Right forelimb (tissue), 1 donor: ENCODE measurements at places on chromosomes 12 and 14.

GRCh38 chr14:68650404-68650994, 142.4 kb downstream of the ZFP36L1 start:
- DNase-seq, result no peak

- no peak for DNase-seq
Measured at GRCh38 chr14:101823511-101824120, 62.1 kb downstream of the PPP2R5C start.

DNA sequence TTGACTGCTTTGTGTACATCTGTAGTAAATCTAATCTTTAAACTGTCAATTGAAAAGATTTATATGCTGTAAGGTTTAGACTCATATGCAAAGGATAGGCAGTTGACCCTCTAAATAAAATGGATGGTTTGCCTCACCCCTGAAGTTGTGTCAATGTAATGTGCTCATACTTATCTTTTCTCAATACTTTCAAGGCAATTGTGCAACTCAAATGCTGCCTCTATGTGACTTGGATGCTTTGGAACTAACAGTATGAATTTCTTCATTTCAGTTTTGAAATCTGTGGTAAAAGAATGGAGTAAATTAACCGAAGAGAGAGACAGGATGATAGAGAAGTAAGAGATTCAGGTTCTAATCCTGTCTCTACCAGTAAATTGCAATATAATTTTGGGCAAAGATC, 9.7 kb downstream of the PDE6H start:
- DNase-seq, result no peak

DNA sequence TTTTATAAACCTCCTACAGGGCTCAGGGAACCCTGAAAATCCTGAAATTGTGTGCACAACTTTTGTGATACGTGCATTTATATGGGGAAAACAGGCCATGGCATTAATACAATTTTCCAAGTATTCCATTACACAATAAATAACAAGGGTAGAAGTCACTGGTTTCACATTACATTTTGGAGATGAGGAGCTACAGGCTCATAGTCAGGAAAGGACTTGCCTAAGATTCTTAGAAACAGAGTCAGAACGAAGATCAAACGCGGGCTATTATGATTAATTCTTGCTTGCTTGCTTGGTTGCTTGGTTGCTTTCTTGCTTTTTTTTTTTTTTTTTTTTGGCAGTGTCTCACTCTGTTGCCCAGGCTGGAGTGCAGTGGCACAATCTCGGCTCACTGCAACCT, 16.7 kb downstream of the NOS1 start:
- no peak for DNase-seq

DNA sequence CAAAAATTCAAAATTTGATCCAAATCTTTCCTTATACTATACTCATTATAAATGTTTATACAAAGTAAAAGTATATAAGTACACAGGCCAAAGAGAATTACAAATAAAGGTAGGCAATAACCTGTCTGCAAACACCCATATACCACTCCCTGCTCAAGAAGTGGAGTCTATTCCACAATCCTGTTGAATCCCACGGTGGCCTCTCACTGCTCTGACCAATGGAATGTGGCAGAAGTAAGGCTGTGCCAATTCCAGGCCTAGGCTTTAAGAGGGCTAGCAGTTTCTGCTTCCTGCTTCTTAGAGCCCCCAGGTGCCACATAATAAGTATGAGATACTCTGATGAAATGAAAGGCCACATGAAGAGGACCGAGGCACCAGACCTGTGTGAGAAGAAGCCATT, 79.8 kb upstream of the CFL2 start:
- no peak for DNase-seq
